ENCODE measurements at places on chromosomes 4 and X.

DNA sequence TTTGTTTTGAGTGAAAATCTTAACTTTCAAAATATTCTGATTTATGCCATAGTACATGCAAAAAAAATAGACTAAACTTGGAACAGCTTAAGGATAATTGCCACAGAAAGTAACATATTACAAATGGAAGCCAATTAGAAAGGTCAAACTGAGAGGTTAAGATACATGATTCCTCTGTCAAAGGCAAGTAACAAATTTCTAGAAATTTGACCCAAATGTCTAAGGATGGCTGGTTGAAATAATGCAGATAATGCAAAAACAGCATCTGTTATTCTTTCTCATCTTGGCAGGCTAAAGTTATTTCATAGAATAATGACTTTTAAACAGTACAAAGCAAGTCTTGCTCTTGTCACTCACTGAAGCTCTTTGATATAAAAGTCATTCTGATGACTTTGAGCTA, 10.5 kb downstream of the FGF5 start:
- DNase-seq = no peak

- DNase-seq = no peak
Observed at GRCh38 chr4:153465615-153466080, 512 bp upstream of the TMEM131L start.

- DNase-seq = no peak
Observed at GRCh38 chr4:107939307-107939706, 8.0 kb downstream of the CYP2U1 start.

DNA sequence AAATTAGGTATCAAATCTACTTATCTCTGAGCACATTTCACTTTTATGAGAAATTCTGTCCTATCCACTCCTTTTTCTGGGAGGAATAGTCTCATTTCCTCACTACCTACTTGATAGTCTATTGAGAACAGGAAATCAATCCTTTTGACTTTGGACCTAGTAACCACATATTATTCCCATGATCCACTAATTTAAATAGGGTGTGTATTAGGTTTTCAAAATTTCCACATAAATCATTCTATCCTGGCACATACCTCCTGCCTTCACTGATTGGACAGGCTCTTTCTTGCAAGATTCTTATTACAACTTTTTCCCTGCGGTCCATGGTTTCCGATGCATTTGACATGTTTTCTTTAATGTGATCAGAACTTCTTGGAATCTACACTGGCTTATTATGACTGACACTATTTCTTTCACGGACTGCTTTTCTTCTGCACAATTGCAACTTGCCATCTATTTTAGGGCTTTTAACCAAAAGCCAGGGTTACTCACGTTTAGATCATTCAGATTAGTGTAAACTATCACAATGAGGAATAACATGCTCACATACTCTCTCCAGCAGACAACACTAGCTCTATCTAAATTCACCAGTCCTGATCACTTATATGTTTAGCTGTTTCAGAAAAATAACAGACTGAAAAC, 419.9 kb upstream of the SLIT2 start:
- DNase-seq = no peak

DNA sequence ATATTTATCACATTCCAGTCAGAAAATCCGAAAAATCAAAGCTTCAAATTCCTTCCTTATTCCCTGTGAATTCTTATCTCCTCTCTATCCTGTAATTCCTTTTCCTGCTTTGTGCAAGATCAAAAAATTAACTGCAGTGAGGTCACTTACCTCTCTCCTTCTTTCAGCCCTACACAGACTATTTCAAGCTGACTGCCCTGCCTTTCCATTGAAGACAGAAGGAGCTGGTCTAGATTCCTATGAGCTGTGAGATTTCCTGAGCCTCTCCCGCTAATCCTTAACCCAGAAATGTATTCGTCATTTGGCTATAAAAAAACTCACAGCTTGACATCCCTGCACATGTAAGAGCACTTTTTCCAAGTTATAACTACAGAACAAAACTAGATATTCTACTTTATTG, 26.6 kb downstream of the TRIML2 start:
- no peak for DNase-seq

DNA sequence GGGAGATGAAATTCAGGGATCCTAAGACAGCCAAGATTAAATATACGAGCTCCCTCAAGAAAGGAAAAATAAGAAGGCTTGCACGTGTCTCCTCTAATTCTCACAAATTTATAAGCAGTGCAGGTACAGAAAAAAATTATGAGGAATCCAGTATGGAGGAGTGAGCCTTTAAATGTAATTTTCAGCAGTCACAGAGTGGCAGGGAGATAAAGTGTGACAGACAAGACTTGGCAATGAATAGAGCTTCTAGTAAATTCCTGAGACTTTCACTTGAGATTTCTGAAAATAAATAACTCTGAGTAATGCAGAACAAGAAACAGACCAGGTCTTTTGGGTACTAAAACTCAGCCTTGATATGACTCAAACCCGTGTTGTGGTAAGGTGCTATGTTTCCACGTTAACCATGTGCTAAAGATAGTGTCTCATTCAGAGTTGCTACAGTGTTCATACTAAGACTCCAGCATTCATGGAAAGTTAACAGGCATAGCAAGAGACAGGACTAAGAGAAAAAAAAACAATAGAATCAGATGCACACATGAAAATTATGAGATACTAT, 119.8 kb downstream of the SPOCK3 start:
- DNase-seq = no peak

DNA sequence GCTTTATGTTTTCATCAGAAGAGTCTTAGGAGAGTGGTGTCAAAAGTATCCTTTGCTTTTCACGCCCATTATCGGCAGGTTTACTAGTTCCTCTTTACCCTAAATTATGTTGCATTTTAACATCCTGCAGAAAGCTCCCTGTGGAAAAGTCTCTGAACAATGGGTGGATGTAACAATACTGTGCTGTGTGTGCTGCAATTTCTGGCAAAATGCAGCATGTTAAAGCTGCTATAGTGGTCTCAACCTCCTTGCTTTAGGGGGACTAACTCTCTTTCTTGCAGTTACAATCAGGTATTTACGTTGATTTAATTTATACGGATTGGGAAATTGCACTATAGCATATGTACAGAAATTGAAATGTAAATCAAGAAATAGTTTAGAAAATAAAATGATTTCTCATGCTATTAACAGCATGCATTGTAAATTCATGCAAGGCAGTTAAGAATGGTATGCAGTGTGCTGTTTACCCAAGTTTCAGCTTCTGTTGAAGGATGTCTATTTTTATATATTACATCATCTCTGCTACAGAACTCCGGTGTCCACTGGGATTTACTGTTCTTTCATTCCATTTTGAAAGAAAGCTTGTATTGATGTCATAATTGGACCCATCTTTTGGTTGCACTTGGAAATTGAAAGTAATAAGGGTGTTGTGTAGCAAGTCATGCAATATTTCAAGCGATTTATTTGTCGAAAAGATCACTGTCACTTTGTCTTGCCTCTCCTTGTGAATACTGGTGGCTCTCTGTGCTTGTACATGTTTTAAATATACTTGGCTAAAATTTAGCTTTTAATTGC, 145.7 kb downstream of the RAPGEF2 start:
- no peak for DNase-seq

DNA sequence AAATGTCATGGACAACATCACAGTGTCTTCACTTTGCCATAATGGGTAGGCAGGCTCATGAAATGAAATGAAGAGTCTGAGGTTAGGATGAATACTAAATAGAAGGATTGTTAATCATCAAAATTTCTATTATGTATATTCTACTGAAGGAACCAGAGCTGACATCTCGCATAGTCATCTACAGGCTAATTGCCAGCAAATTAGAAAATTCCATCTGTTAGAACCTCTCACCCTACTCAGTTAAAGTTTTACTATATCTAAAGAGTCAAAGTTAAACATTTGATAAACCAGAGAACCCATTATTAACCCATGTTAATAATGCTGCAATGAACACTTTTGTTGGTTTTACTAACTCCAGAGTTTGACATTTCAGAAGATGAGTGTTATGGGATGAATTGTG, 114.6 kb downstream of the ARHGAP6 start:
- DNase-seq = no peak

- no peak for DNase-seq
Observed at GRCh38 chr4:38764277-38764676, 18.5 kb downstream of the TLR10 start.

GRCh38 chrX:88613338-88613737, 133.7 kb upstream of the CPXCR1 start:
- DNase-seq = no peak

DNA sequence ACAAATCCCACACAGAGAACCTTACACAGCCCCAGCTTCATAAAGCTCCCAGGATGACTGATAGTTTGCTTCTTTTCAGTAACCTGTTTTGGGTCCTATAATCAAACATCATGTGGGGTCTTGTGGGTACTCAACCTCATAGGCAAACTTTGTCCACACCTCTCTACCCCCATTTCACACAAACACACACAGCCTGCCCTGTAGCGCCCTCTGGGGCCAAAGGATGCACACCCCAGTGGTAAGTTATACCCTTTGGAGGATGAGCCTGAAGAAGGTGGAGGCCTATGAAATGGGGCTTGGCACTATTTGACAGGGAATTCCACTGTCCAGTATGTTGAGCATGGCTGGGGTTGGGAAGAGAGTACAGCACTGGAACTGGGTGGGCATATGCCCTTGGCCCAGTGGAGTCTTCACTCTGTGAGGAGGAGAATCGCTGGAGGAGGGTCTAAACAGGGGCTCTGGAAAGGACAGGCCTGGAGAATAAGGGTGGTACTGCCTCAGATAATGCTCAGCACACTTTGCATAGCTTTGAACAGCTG, 30.5 kb upstream of the COL25A1 start:
- DNase-seq = no peak

DNA sequence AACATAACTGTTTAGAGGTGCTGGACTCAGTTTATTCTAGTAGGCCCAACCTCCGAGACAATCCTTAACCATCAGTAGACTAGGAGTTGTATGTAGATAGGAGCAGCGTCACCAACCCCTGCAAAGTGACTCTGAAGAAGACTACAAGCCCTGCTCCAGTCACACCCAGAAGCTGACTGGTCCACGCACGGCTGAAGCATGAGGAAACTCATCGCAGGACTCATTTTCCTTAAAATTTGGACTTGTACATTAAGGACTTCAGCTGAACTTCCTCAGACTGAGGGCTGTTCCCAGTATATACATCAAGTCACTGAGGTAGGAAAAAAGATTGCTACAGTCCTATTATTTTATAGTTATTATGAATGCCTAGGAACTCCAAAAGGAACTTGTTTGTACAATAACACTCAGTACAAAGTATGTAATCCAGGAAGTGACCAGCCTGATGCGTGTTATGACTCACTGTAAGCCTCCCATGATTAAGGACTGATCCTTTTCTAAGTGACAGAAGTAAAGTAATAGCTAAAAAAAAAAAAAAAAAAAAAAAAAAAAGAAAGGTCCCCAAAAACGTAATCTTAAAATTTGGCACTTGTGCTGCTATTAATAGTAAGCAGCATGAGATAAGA, 41.6 kb upstream of the UGT2B7 start:
- no peak for DNase-seq

DNA sequence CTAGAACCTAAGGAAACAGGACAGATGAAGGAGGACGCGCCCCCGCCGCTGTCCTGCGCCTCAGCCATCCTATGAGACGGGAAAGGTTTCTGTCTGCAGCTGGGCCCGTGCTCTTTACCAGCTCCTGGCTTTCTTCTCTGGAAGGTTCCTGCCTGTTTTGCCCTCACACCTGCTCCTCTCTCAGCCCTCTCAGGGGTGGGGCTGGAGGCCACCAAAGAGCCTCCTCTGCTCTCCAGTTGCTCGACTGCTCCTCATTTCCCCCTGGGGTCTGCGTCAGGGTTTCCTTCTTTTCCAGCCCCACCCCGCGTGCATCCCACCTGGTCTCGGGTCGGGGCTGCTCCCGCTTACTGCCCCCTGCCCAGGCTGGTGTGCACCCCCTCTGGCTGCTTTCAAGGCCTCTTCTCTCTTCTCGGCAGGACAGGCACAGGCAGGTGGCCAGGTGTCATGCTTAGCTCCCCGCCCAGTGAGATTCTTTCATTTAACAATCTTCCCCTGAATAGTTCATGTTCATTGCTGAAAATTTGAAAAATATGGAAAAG, 4.6 kb downstream of the HTT-AS start:
- no peak for DNase-seq

DNA sequence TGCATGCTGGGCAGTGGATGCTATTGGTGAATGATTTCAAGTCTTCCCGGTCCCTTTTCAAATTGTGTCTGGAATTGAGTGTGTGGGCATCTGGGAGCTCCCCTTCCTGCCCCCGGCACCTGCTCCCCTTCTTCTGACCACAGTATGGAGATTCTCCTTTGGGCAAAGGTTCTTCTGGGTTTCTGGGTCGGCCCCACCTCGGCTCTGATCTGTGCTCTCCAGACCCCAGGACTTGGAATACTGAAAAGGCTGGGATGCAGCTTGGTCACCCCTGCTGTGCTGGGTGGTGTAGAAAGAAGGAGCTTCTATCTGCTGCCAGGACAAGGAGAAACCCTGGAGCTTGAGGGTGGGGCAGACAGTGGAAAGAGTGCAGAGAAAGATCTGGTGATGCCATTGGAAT, 78.8 kb downstream of the WFS1 start:
- DNase-seq = no peak

Measured in GM19239 (cell line).